ENCODE measurements at places on chromosomes 1 and 21.
A peak's percentile ranks its signal among the peaks of the same experiment; 100 is the strongest.

GRCh38 chr1:160651433-160652064 is 4.7 kb upstream of the SLAMF1 start:
- DNase-seq, result no peak

GRCh38 chr1:9670085-9670484 is 18.6 kb downstream of the PIK3CD start:
- DNase-seq, result no peak

- DNase-seq, result no peak
These were observed 2162.7 kb downstream of the NCAM2 start for GRCh38 chr21:23160914-23161313.

GRCh38 chr21:34235514-34235913 is 128.3 kb upstream of the KCNE2 start:
- no peak for DNase-seq

DNA sequence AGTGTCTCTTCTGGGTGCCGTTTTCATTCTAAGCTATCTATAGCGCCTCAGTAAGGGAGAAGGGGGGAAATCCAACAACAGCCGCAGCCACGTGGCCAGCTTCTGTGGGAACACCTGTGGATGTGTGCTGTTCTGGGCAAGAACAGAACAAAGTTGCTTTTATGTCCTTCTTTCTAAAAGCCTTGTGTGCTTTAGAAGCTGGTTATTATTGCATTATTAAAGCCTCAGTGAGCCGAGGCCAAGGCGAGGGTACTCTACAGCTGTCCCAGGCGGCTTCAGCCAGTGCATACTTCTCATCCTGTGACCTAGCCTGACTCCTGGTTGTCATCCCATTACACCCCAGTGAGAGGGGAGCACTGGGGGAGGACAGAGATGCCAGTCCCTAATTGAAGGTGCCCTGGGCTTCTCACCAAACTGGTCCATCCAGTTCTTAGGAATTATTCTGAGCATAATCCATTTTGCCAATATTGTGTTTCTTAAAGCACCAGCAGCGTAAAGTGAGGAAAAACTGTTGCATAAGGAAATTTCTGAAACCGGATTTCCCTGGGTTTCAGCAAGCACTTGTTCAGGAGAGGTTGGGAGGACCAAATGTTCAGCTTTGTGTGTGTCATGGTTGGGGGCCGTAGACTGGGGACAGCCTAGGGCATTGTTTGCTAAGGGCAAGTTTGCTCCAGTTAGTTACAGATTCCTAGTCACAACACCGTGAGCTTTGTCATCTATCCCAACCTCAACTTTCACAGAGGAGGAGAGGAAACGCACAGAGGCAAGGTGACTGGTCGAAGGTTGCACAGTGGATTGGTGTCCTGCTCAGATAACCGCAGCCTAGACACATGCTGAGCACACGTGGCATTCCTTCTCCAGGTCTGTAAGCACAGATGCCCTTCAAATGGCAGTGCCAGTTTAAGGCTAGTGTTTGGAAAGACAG is 61.0 kb upstream of the ATP1A1 start:
- DNase-seq, result peak; percentile 6

DNA sequence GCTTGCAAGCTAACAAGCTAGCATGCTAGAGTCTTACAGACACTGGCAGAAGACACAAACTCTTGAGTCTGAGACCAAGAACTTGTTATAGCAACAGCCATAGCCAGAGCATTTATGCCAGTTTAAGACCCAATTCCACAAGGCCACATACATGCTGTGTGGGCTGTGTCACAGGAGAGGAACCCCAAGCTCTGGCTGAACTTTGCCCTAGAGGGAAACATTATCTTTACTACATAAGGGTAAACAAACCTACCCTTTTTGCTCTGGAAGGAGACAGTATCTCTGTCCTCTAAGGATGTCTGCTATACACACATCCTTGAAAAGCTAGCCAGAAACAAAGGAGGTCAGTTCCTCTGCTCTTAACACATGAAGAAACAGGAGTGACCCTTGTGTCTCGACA is 70.3 kb downstream of the HSF2BP start:
- no peak for DNase-seq

DNA sequence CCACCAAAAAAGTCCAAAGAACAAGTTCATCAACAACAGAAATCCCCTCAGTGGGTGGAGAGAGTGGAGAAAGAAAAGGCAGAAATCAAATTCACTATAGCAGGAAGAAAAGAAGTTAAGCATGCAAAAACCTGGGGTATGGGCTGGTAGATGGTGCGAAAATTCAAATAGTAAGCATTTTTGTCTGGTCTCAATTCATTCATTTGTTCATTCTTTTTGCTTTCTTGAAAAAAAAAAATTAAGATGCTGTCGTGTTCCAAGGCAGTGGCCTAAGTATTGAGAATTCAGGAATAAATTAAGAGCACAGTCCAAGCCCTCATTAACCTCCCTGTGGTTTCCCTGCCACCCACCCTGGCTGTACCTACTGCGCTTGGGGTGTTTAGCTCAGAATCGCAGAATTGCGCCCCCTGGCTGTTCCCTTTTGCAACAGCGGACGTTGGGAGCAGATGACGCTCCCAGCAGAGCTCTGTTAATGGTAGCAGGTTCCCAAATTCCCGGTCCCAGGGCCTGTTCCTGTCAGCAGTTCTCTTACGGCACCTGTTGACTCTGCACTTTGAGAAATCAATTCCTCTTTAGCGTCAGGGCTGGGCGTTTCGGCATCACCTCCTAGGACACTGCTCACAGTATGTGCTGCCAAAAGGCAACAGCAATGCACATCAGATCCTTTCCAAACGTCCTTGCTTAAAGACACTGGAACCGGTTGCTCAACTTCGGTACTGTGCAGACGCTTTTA is 34.0 kb upstream of the SSX2IP start:
- DNase-seq, result no peak

DNA sequence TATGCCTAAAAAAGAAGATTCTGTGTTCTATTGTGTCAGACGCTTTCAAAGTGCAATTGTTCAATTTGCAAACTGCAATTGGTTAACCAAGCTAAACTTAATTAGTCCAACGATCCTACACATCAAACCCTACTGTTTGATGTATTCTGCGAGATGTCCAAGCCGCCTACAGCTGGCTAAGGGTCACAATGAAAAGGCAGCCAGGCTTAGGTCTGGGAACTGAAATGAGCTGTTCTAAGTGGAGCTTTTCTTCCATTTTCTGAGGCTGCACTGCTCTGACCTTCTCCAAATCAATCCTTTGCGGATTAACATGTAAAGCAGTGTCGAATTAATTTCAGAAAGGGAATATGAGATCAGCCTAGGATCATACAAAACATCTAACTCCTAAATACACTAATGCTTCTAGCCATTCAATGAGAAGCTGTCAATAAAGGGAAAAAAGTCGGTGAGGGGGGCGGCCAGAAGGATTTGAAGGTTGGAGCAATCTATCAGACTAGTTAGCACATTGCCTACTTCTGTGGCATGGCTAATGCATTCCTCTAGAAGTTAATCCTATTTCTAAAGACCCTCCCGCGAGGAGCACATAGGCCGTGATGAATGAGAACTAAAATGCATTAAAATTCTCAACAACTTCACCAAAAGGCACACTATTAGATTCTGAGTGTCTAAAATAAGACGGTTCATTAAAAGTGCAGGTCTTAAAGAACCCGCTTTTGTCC is 119.0 kb downstream of the SIM2 start:
- DNase-seq, result no peak

DNA sequence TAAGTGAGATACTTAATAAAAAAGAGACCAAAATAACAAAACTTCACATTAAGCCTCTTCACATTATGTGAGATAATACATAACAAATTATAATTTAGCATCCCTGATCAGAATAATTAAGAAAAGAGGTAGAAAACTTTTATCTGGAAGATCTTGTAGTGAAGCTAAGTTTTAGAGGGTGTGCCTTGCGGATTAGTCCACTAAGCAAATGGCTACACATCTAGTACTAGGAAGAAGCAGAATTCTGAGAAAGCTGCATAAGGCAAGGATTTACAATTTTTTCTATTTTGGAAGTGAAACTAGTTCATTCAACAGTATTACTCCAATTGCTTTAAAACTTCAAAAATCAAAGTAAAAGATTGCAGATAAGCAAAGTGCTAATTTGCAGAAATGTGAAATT is 3.5 kb downstream of the YOD1 start:
- no peak for DNase-seq

DNA sequence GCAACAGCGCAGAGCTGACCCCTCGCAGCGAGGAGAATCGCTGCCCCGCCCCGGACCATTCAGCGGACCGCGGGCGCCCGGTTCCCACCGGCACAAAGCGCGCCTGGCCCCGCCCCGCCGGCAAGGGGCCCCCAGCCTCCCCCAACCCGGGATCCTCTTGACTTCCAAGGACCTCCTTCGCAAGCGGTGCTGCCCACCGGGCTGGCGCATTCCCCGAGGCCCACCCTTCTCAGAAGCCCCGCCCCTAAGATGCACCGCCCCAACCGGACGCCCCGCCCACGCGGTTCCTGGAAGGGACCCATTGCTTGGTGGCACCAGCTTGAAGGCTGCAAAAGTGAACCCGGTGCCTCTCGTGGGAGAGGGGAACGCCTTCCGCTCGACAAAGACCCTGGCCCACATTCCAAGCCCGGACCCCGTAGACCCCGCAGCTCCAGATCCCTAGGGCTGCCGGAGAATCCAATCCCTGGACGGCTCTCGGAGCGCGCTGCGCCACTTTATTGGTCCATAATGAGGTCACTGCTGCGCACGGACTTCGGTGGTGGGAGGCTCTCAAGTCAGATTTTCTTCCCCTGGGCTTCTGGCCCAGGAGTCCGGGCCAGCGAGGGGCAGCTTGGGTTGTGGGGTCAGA is 2.0 kb downstream of the HES3 start:
- no peak for DNase-seq

DNA sequence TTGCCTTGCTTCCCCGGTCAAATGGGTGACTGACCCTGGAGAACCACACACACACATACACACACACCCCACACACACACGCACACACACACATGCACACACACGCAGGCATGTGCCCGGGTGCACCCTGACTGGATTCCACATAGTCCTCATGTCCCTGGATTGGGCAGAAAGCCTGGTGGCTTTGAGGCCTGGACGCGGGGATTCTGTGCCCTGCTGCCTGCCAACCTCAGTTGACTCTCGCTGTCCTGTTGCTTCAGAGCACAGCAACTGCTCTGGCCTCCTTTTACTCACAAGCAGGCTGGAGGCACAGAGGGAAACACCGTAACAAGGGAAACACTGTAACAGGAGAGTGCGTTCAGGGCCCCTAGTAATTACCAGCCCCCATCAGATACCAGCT is 6.4 kb downstream of the RORC start:
- peak; percentile 19 for DNase-seq

DNA sequence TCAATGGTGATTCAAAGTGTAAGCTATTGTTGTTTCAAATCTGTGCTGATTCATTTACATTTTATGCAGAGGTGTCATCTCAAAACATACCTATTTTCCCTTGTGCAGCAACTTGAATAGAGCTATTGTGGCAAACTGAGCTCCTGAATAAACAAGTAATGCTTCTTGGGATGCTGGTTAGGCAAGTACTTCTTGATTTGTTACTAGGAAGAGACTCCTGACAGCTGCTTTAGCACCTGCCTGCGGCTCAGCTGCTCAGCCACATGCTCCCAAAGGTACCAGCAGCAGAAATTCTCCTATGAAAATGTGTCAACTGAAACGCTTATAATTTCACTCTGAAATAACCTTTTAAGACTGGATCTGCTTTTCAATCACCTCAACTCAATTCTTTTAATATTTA is 352.3 kb downstream of the RYR2 start:
- DNase-seq, result no peak

Measured in substantia nigra (tissue), 51 donors.